ENCODE measurements at places on chromosomes 5 and 9.

GRCh38 chr9:119091074-119091473 lies 278.2 kb downstream of the BRINP1 start:
- no peak for DNase-seq

- no peak for DNase-seq
These were observed 36.1 kb downstream of the LHFPL2 start for GRCh38 chr5:78612227-78613150.

DNA sequence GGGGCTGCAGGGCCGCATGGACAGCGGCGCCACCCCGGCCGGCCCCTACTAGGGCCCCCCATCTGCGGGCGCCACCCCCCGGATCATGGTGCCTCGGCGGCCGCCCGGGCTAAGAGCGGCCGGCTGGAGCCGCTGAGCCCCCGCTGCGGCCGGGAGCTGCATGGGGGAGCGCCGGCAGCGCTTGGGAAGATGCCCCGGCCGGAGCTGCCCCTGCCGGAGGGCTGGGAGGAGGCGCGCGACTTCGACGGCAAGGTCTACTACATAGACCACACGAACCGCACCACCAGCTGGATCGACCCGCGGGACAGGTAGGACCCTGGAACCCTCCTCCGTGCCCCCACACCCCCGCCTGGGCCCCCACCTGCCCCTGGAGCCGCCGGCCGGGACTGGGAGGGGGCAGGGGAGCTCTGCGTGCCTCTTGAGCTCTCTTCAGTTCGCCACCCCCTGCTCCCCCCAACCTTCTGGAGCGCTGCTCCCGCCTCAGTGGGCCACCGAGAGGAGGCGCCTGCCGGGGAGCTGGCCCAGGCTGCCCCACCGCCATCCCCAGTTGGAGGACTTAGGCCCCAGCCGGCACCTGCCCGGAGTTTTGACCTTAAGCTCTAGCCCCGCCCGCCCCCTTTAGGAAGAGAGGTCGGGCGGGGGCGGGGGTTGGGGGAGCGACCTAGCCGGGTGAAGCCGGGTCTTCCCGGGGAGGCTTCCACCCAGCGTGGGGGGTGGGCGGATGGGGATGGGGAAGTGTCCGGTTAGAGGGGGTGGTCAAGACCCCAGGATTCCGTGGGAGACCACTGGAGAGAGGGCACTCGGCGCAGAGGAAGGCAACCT lies 730 bp downstream of the WWC1 start:
- DNase-seq: no peak

GRCh38 chr5:54619731-54620130 lies 102.2 kb downstream of the SNX18 start:
- DNase-seq: no peak

DNA sequence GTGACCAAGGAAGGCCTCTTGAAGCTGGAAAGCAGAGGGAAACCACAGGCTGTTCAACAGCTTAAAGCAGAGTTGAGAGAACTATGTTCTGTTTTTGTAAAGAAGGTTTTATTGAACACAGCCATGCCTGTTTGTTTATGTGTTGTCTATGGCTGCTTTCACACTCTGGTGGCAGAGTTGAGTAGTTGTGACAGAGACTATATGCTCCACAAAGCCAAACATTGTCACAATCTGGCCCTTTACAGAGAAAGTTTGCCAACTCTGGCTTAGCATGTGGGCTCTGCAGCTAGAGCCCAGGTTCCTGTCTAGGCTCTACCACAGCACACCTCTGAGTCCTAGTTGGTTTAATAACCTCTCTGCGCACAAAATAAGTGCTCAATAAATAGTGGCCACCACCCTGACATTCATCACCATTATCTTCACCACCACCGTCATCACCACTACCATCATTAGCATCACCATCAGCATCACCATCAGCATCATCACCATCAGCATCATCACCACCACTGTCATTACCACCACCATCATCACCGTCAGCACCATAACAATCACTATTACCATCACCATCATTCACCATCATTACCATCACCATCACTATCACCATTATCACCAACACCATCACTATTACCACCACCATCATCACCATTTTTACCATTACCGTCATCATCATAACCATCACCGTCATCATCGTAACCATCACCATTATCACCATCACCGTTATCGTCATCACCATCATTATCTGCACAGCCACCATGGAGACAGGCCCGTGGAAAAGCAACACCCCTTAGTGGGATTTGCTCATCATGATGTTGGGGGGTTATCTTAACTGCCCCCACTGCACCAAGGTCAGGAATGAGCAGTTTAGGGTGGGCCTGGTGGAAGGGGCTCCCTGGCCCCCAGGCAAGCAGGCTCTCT lies 18.3 kb downstream of the AKNA start:
- DNase-seq: peak; percentile 48

- no peak for DNase-seq
These were observed 3.9 kb upstream of the EFNA5 start for GRCh38 chr5:107674655-107675054.

GRCh38 chr5:43389679-43390329 lies 22.4 kb downstream of the CCL28 start:
- peak; percentile 55 for DNase-seq

DNA sequence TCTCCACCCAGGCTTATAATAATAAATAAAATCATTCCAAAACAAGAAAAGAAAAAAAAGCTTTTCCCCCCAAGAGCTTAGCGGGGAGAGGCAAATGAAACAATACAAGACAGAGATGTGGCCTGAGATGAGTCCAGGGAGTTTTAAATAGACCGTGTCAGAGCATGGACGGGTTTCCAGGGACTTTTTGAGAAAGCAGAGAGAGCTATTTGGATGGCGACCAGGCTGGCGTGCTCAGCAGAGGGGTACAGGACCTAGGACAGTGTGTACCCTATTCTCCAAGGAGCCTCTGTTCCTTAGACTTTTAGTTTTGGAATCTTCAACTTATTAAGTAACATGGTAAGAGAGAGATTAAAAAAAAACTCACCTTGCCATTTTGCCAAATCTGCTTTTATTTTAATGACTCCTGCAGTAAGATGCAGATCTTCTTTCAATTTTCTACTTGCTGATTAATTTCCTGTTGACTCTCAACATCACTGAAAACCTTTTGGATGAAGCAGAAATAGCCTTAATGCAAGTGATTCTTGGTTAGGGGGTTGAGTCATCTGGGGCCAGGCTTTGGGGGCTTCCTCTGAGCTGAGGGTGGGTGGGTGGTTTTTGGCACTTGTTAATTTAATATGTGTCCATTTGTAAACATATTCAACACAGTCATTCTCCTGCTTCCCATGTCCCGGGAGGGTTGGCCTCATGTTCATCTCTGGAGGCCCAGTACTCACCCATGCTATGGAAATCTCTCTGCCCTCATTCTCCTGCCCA lies 49.6 kb upstream of the OSMR start:
- no peak for DNase-seq

DNA sequence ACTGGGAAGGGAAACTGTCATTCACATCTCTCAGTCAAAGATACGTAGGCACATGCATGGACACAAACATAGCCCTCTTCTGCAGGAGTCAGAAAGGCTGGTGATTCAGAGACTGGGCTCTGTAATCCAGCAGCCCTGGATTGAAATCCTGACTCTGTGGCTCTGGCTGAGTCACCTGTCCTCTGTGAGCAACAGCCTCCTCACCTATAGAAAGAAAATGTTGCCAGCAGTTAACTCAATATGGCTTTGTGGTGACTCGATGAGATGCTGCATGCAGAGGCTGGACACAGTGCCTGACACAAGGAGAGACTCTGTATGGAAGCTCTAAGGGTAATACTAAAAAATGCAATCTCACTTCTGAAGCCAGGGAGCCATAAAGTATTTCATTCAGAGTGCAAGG lies 23.9 kb upstream of the CDKN2AIPNL start:
- no peak for DNase-seq

DNA sequence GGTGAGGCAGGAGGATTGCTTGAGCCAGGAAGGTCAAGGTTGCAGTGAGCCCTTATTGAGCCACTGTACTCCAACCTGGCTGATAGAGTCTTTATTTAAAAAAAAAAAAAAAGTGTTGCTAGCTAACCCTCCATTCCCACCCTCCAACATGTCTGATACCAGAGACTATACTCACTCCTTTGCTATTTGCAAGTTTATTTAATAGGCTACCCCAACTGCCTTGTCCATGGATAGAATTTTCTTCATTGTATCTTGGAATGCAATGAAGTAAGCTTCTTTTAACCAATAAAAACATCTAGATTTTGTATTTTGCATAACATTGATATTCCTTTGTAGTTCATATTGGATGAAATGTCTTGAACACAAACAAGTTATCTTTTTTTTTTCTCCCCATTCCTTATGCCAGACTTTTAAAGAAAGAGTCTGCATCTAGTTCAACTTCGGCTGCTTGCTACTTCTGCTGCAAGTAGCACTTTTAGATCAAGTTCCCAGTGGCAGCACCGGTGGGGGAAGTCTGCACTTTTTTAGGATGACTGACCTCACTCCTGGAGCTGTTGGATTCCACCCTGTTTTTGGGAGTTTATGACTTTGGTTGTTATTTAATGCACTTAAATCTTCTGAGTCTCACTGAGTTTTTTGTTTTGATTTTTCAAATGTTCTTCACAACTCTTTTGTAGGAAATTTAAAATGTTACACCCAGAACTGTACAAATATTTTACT lies 112.5 kb downstream of the UHRF2 start:
- DNase-seq: no peak

- DNase-seq: no peak
These were observed 378.2 kb upstream of the RPS23 start for GRCh38 chr5:82656341-82656761.

DNA sequence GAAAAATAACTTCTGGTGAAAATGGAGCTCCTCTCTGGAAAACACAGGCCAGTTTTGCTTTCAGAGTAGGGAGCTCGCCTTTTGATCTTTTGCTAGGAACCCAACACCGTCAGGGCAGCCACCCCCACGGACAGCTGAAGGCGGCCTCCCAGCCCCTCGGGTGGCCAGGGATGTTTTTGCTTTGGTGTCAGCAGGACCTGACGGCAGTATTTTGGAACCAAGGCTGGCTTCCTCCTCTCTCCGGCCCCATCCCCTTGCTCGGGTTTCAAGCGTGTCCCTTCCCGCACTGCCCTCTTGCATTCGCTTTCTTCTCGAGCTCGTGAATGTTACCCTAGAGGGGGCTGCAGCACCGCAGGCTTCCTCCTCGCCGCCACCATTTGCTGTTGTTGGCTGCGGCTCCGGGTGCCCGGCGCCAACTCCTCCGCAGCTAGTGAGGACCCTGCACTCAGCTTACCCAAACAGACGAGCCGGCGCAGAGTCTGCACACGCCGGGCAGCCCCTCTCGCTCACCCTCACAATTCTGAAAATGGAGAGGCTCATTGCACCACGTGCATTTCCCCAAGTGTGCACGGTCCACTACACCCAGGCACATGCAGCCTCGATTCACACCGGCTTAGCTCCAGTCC lies 35.5 kb upstream of the ADAMTSL1 start:
- DNase-seq: no peak

DNA sequence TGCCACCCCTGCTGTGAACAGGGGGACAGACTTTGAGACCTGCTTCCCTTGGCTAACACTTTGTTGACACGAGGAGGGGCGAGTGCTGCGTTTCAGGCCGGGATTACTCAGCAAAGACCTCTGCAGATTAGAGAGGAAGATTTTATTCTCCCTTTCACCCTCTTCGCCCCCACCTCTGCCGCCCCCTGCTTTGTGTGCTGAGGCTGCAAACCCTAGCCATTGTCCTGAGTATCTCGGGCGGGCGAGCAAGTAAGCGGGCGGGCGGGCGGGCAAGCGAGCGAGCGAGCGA lies 6.0 kb downstream of the ISL1 start:
- no peak for DNase-seq

GRCh38 chr9:21634951-21635350 lies 152.8 kb upstream of the IFNE start:
- no peak for DNase-seq

DNA sequence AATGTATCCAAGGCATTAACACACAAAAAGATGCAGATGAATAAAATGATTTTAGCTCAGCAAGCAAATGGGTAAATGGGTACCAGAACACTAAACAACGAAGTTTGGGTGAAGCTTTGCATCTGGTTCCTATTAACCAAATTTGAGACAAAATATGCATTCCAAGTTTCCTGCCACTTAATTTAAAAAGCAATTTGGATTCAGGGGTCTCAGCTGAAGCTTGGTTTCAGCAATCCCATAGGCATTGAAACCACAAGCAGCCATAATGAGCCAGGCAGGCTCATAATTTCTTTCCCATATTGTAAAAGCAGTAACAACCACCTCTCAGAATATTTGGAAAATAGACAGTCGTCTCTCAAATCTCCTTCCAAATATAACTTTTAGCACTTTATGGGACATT lies 138.9 kb downstream of the NXNL2 start:
- no peak for DNase-seq

GRCh38 chr5:101045689-101046088 lies 142.6 kb upstream of the ST8SIA4 start:
- no peak for DNase-seq

DNA sequence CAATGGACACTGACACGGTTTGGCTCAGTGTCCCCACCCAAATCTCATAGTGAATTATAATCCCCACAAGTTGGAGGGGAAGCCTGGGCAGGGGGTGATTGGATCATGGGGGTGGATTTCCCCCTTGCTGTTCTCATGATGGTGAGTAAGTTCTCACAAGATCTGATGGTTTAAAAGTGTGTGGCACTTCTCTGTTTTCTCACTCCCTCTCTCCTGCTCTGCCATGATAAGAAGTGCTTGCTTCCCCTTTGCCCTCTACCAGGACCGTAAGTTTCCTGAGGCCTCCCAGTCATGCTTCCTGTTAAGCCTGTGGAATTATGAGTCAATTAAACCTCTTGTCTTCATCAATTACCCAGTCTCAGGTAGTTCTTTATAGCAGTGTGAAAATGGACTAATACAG lies 115.8 kb upstream of the KIF2A start:
- DNase-seq: no peak

GRCh38 chr9:116405321-116405720 lies 251.7 kb downstream of the PAPPA start:
- DNase-seq: no peak

DNA sequence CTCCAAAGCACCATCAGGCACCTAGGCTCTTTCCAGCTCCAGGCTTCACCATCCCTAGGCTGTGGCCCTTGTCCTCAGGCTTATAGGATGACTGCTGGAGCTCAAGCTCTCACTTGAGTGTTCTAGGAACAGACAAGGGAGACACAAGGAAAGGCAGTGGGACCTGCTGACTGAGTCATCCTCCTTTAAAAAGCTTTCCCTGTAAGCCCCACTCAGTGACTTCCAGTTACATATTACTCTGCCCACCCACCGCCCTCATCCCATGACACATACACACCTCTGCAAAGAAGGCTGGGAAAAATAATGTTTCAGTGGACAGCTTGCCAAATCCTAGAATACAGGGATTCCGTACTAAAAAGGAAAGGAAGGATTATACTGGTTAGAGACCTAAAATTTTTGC lies 154.2 kb upstream of the ZNF366 start:
- DNase-seq: no peak

DNA sequence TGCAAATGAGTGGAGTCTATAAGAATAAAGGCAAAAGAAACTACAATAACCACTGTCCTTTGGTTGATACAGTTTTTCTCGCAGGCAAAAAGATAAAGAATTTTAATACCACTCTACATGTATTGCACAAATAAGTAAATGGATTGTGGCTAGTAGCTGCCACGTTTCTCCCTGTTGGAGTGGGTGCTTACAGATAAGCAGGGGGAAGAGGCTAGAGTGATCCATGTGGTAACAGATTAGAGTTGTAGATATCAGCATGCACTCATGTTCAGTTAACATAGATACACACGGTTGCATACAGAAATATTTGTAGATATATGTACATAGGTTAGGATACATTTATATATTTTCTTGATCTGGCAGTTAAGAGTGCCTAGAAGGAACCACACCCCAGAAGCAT lies 179.5 kb downstream of the ARHGEF28 start:
- DNase-seq: no peak

- DNase-seq: no peak
These were observed 687.4 kb upstream of the SEMA6A start for GRCh38 chr5:117261948-117262571.
